NCI-H1092 treated with DMSO at 0.1 percent for 48 hours (cell line): ENCODE measurements at places on chromosomes 16 and 17.
A peak's percentile ranks its signal among the peaks of the same experiment; 100 is the strongest.

DNA sequence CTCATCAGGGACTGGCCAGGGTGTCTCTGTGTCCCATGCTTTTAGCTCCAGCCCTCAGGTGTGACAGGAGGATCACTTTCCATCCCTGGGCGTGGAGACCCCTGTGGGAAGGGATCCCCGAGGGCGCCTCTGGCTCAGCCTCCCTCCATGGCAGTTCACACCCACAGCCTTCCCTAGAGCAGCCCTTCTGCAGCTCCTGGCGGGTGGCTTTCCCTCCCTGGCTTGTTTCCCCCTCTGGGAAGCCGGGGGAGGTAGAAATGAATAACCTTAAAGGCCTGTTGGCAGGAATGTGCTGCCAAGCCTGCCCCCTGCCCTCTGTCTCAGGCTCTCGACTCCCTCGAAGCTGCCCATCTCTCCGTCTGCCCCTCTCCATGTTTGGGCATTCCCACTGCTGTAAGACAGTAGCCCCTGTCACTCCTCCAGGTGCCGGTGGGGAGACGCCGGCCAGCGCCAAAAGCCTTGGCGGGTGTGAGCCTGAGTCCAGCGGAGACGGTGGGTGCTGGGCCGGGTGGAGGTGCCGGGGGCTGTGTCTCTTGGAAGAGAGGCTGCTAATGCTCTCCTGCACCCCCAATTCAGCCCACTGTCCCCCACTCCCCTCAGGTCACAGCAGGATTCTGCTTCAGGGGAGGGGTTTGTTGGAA is 2.1 kb upstream of the ATP2A1 start:
- no peak for DNase-seq

- no peak for DNase-seq
Measured at GRCh38 chr17:17269926-17270773, 10.9 kb downstream of the COPS3 start.

- peak; percentile 30 for DNase-seq
Measured at GRCh38 chr17:66165537-66166123, 26.3 kb downstream of the CEP112 start.

- no peak for DNase-seq
Measured at GRCh38 chr16:88366704-88367047, 16.1 kb upstream of the ZNF469 start.

DNA sequence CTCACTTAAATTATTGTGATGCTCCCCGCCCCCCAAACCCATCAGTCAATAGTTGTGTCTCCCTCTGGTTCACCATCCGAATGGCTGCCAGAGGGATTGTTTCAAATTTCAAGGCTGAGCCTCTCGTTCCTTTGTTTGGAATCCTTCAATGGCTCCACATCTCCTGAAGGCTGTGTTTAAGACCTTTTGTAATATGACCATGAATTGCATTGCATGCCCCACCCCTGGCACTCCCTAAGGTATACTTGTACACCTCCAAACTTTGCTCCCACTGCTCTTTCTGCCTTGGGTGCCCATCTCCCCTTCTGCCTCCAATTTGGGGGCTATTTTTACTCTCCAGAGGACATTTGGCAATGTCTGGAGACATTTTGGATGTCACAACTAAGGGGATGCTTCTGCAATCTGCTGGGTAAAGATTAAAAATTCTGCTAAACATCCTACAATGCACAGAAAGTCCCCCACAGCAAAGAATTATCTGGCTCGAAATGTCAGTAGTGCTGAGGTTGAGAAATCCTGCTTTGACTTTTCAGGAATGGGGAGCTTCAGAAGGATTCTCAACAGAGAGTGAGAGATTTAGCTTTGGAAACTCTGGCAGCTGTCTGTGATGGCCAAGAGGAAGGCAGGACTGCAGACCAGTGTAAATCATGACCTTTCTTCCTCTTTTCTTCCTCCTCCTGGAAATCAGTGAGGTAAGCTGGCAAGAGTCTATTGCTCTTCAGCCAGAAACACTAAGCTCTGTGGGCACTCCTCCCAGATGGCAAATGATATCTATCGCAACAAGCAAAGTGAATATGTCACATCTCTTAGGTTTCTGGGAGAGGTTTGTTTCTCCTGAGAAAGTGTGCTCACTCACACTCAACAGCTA is 8.7 kb upstream of the IL4R start:
- DNase-seq = no peak

GRCh38 chr16:70694868-70695218 is 9.0 kb upstream of the MTSS2 start:
- peak; percentile 83 for DNase-seq

- DNase-seq = no peak
Measured at GRCh38 chr17:37829592-37830123, 84.8 kb upstream of the HNF1B start.

- no peak for DNase-seq
Measured at GRCh38 chr17:58330997-58331814, 2.6 kb upstream of the TSPOAP1 start.

DNA sequence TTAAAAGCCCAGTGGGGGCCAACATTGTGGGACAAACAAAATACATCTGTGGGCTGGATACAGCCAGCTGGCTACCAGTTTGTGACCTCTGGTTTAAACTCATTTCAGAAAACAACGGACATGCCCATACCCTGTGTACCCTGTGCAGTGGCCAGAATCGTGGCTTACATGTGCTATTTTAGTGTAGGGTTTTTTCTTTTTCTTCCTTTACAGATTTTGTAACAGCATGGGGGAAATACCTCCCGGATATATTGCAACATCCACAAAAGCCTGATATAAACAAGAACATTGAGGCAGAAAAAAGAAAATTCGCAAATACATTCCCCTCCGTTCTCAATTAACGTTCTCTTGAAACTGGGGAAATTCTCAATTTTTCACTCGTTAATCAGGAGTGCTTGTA is 7.3 kb downstream of the HS3ST4 start:
- DNase-seq = no peak

DNA sequence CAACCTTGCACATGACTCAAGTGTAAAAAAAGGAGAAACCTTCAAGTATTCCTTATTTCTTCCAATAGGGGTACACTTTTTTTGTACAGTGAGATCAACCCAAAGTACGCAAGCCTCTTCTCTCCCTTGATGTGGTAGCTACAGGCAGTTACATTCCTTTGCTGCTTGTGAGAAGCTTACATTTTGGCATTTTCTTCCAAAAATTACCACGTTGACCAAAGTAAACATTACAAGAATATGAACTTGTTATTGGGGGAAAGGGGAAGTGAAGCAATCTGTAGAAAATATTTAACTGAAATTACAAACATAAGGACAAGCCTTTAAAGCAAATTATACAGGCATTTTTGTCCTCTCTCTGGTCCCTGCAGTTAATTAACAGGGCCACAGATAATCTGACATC is 97.0 kb upstream of the TOB1 start:
- DNase-seq = no peak

DNA sequence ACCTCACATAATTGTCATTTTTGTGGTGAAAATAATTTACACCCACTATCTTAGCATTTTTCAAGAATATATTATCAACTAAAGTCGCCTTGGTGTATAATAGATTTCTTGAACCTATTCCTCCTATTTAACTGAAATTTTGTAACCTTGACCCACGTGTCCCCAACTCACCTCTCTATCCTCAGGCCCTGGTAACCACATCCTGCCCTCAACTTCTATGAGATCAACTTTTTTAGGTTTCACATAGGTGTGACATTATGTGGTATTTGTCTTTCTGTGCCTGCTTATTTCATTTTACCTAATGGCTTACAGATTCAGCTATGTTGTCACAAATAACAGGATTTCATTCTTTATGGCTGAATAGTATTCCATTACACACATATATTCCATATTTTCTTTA is 73.0 kb upstream of the CNTNAP4 start:
- DNase-seq = no peak

- no peak for DNase-seq
Measured at GRCh38 chr17:28467456-28468025, 5.9 kb upstream of the SLC13A2 start.

DNA sequence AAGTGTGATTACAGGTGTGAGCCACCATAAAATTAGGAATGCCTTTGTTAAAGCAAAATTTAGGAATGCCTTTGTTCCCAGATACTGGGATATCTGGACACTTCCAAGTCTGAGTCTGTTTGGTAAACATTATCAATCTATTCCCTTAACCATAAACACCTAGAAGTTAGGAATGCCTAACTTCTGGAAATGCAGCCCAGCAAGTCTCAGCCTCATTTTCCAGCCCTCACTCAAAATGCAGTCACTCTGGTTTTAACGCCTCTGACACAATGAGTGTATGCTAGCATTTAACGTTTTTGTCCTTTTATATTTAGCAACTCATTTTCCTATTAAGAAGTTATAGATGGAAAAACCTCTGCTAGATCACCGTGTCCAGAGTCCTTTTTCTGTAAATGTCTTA is 34.4 kb upstream of the HAS3 start:
- no peak for DNase-seq

- DNase-seq = no peak
Measured at GRCh38 chr16:58348986-58349385, 43.3 kb upstream of the GINS3 start.

GRCh38 chr16:27980919-27981700 is 82.4 kb downstream of the GSG1L start:
- no peak for DNase-seq

DNA sequence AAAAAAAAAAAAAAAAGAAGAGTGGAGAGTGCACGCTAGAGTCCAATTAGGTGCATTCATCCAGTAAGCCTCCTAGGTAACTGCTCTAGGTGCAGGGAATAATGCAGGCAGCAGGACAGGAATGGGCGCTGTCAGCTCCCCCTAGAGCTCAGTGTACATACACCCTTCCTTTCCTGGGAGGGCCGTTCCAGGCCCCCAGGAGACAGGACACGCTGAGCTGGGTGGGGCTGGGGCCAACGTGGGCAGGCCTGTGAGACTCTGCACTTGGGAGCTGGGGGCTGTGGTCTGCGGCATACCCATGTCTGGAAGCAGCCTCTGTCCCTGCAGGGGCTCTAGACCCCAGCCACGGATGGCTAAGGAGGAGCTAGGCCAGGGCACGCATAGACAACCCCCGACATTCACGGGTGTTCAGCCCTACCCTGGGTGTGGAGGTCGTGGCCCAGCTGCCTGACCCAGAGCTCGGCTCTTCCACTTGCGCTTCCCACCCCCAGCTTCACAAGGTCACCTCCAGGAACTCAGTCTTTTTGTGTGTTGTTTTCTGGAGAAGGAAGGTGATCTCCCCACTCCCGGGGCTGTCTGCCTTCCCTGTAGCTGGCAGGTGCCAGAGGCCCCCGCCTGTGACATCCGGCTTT is 1.0 kb upstream of the ANTKMT start:
- DNase-seq = no peak

DNA sequence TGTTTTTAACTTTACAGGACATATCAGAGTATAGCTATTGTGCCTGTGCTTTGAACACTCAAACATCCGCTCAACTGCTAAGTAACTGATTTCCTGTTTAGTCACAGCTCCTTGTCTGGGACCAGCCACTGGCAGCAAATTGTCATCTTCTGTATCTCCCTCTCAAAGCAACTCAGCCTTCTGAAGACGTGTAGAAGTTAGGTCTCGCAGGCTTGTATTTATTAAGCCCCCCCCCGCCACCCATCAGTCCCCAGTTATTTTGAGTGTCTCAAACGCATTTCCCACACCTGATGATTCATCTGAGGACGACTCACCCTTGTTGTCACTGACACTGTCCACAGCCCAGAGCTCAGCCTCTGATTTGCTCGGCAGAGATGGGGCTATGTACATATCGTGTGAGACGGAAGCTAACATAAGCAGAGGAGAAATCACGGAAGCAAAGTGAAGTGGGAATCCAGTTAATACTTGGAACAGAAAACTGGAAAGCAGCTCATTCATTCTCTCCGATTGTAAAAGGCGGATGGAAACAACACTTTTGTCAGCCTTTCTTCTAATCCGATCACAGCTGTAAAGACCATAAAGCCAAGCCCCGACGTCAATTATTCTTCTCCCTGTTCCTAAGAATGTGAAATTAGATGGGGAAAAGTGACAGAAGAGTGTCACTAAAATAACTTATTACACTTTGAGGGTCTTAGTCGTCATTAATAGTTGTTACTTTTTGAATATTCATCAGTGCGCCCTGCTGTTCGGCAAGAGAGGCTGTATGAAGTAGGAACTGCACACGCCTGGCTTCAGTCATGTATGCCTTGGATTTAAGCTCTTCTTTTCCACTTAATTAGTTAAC is 64.2 kb downstream of the PITPNC1 start:
- no peak for DNase-seq

DNA sequence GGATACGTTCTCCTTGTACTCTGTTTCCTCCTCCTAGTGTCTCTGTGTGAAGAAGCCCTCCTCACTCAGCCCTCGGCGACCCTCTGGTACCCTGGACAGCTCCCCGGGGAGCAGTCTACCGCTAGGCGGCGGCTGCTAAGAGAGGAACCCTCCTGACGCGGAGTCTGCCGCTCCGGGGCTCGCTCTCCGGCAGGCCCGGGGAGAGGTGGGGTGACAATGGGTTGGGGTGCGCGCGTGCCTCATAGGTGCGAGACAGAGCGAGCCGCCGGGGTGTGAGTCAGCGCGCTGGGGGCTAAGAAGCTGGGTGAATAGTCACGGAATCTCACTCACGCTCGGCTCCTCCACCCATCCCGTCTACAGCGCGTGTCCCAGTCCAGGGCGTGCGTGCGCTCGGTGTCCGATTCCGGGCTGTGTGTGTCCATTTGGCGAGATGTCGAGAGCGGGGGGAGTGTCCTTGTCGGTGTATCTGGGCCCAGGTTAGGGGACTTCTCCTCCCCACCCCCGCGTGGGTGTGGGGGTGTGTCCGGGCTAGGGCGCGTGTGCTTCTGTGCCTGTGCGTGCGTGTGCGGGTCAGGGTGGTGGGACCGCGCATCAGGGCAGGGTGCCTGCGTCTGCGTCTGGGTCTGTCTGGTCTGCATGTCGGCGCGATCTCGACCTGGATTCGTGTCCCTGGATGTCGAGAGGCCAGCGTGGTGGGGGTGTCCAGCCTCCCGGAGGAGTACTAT is 577 bp upstream of the HS3ST2 start:
- no peak for DNase-seq

GRCh38 chr16:23484510-23485256 is 25.6 kb downstream of the GGA2 start:
- DNase-seq = no peak

- no peak for DNase-seq
Measured at GRCh38 chr17:80696456-80696855, 151.8 kb downstream of the RPTOR start.

DNA sequence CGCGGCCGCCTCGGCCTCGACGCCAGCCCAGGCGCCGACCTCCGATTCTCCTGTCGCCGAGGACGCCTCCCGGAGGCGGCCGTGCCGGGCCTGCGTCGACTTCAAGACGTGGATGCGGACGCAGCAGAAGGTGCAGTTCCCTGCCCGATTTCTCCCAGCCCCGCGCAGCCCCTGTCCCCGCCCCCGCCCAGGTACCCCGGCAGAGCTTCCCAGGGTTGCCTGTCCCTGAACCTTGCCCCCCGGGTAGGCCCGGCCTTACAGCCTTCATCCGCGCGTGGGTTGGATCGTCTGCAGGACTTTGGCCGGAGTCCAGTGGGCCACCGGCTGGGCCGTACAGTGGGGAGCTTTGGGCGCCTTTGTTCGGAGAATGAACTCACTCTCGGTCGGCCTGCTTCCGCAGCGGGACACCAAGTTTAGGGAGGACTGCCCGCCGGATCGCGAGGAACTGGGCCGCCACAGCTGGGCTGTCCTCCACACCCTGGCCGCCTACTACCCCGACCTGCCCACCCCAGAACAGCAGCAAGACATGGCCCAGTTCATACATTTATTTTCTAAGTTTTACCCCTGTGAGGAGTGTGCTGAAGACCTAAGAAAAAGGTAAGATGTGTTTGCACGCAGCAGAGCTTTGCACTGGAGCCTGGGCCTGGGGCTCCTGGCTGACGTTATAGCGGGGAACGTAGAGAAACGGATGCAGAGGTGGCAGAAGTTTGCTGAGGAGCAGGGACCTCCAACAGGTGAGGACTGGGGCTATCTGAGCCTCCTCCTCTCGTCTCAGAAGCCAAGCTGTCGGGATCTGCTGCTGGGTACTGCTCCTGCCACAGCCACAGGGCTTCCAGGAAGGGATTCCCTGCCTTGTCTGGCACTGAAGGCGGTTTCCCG is 593 bp downstream of the GFER start:
- no peak for DNase-seq
